Stimulated activated CD8-positive, alpha-beta memory T cell treated with anti-CD3 and anti-CD28 coated beads, Interleukin-15, amount 100 ng/mL, for 1 hour (primary cell): ENCODE measurements at places on chromosomes 11 and 22.

- DNase-seq: no peak
Observed at GRCh38 chr11:113393501-113393985, 6.0 kb downstream of the ANKK1 start.

GRCh38 chr22:47195156-47195483 is 432.7 kb downstream of the TBC1D22A start:
- DNase-seq: no peak

DNA sequence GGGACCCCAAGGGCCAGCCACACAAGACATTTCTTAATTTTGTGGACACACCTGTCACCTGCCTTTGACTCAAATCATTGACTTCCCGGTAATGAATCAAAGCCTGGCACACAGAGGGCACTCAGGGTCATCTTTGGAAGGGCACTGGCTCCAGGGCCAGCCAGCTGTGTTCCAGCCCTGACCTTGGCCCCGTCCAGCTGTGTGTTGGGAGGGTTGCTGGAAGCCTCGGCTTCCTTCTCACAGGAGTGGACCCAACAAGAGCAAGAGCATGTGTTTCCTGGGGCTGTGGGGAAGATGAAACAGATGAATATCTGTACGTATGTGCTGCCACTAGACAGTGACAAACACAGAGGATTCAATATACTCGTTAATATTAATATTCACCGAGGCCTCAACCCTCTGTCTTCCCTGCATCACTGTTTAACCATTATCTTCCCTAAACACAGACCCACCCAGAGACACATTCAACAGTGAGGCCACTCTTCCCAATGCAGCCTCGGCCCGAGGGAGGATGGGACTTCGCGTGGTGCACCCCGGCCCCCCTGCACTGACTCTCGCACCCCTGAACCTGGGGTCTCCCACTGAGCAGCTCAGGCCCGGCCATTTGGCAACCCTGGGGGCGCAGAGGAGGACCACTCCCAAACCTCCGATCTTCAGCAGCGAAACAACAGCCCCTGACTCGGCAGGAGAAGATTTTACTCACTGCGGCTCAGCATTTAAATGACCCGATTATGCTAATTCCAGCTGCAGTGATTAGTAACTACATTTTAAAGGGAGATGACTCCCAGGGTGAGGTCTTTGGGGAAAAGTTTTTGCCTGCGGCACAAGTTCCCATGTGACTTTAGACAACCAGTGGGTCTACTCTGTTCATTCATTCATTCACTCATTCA is 45.7 kb downstream of the PHF21B start:
- no peak for DNase-seq

DNA sequence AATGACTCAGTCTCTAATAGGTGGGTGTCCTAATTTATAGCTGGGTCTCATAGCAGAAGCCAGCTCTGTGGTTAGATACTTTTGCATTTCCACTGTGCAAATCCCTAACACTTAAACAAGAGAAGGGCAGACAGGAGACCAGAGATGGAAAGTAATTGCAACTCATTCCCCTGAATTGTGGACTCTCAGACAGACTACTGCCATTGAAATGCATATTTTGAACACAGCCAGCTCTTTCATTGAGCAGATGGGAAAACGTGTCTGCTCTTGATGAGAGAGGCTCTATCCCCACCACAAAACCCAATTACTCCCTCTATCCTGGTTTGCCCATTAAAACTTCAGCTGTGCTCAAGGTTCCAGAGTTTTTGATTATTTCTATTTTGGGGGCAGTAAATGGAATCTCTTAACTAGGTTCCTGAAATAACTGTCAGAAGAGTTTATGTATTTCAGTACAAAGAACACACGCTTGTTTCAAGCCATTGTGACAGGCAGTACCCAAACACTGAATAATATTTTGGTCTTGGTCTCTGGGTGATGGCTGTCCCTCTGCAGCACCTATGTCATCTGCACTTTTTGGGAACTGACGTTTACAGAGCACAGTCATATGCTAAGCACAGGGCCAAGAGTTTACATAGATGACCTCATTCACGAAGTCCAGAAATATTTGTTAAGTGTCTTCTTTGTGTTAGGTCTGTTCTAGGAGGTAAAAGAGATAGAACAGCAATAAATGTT is 41.7 kb downstream of the FAM227A start:
- no peak for DNase-seq

GRCh38 chr22:20017622-20017958 is 967 bp upstream of the ARVCF start:
- no peak for DNase-seq

GRCh38 chr11:106086850-106087249 is 9.4 kb downstream of the AASDHPPT start:
- DNase-seq: no peak

GRCh38 chr11:68127714-68128681 is 6.8 kb upstream of the CHKA start:
- no peak for DNase-seq

DNA sequence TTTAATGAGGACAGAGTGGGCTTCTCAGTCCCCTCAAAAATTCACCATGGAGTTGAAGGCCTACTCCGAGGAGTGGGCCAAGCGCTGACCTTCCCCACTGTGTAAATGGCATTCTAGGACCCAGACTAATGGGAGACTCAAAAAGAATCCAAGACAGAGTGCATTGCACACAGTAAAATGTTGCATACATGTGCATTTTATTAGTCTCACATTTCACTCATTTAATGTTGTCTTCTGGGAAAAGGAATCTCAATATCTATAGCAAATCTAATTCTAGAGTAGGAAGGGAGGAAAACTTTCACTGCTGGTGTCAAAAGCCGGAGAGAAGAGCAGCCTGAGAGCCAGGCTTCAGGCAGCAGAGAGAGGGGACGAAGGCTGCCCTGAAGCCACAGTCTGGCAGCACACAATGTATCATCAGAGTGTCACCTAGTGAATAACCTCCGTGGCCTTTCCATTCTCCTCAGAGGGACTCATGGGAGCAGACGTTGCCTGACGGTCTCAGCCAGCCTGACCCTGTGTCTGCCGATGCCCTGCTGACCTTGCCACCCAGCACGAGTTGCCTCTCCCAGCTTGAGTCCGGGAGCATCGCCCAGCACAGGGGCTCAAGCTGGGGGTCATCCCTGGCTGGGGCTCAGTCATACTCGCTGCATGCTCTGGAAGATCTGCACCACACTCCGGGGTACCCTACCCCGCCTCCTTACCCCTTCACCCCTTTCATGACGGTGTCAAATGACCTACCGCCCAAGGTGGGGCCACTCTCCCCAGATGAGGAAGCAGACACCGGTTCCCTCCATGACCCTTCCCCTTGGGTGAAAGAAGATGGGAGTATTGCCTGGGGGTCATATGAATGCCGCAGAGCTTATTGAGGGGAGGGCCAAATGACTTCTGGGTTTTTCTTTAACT is 12.9 kb upstream of the POU2AF3 start:
- no peak for DNase-seq

DNA sequence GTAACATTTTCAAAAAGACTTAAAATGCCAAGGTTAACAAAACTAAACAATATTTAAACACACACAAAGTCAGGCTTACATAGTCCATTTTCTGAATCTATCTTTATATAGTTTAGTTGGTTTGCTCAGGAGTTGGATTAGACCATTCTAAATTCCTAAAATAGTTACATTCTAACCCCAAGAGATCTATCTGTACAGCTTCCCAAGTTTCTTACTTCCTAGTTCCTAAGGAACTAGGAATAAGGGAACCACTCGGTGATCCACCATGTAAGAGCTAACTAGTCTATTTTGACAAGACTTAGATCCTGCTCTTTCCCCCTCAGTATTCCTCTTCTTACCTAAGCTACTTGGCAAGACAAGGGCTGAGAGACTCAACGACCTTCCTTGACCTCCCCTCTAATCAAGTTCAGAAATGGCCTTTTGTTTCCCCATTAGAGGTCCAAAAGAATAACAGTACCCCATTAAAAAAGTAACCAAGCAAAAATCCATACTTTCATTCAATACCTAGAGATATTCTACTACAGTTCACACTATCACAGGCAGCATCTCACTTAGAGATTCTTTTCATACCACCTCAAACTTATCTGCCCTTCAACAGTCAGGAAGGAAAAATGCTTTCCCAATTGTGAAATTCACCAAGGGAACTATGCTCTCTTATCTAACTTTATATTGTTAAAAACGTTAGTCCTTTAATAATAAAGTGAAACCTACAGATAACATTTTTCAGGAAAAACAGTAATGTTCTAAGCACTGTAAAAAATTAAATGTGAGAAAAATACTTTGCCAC is 253.1 kb downstream of the TTC28 start:
- no peak for DNase-seq

DNA sequence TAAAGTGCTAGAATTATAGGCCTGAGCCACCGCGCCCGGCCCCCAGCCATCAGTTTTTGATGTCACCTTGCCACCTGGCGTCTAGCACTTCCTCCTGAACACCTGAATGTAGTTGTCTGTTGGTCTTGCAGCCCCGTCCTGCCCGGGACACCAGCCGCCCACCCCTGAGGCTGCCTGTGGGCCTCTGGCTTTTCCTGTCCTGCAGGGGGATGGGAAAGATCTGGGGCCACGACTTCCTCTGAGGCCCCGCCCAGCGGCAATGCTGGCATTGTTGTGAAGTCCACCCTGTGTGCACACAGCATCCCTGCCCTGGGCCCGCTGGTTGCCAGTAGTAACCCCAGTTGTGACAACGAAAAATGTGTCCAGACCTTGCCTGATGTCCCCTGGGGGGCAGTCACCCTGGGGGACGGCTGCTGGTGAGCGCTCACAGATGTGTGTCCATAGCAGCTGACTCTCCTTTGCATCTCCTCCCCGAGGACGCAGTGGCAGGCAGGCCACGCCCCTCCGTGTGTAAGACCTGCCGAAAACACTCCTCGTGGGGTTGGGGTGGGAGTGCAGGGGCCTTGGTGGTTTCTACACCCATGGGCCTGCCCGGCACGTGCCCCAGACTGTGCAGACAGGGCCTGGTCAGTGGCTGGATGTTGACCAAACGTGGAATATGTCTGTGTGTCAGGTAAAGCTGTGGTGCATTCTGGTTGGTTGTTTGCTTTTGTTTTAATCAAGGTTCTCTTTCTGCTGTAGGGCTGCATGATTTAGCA is 6.8 kb downstream of the SELENOO start:
- no peak for DNase-seq

GRCh38 chr11:8258784-8259183 is 4.9 kb downstream of the LMO1 start:
- DNase-seq: no peak

GRCh38 chr11:69308491-69308911 is 14.5 kb downstream of the MYEOV start:
- no peak for DNase-seq

- no peak for DNase-seq
Observed at GRCh38 chr11:2787816-2788167, 88.0 kb upstream of the KCNQ1OT1 start.

GRCh38 chr11:107787733-107788132 is 70.9 kb downstream of the SLC35F2 start:
- no peak for DNase-seq

- no peak for DNase-seq
Observed at GRCh38 chr22:48639896-48640748, 1187.6 kb downstream of the BRD1 start.

DNA sequence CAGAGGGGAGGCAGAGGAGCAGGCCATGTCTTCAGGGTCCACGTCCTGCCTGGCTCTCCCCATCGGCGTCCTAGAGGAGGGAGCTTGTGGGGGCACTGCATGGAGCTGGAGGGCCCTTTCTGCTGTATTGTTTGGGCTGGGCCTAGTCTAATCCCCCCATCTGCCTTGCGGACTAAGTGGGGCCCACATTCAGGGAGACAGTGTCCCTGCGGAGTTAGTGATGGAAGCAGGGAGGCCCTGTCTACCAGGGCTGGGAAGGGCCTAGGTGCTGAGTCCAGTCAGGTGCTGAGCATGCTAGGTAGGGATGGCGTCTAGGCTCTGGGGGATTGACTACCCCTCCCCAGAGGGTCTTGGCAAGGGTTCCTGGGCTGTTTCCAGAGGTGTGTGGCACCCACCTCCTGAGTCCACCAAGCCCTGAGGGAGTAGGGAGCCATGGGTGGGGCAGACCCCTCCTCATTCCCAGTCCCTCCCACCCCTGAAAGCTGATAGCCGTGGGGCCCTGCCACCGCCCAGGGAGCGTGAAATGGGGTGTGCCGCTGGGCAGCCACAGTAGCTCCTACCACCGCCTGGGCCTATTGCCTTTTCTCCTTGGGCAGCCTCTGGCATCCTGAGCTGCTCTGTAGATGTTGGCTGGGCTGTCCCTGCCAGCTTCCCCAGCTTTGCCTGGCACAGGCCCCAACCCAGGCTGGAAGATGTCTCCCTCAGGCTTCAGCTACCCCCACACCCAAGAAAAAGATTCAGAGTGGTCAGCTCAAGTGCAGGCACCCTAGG is 1.9 kb upstream of the POLD4 start:
- no peak for DNase-seq

DNA sequence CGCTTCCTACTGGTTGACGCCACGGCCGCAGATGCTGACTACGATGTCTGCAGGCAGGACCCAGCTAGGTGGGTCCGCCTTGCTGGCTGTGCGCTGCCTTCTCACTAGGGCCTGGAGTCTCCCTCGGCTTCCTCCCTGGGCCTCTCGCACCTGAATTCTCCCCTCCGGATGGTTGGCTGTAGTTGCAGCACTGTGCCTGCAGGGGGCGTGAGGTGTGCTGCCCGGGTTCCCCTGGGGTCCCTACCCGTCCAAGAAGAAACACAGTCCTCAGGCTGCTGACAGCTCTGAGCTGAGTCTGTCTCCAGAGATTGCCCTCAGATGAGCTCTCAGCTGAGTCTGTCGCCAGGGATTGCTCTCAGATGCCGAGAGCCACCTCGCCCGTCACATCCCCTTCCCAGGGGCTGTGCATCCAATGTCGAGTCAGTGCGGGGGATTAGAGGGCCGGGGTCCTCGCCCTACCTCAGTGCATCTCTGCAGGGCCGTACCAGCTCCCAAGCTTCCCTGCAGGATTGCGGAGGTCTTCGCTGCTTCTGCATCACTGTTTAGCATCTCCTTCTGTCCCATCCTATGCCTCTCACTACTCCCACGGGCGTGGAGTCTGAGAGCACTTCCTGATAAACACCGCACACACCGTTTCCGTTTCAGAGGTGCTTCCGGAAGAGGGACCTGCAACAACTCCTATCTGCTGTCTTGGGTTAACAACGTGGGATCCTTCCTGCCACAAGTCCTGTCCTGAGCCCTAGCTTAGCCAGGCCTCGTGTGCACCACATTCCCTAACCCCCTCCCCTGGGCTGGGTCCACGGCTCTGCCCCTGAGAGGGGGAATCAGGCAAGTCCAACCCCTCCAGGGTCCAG is 196.9 kb downstream of the CSNK2A3 start:
- DNase-seq: no peak

DNA sequence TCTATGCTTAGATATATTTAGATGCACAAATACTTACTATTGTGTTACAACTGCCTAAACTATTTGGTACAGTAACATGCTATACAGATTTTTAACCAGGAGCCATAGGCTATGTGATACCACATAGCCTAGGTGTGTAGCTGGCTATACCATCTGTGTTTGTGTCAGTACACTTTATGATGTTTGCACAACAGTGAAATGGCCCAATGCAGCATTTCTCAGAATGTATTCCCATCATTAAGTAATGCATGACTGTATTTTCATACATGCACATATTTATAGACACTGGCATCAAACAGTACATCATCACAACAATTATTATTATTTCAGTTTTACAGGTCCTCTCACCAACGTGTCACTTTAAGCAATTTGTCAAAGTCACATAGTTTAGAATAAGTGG is 979.5 kb upstream of the TENM4 start:
- no peak for DNase-seq
